ENCODE measurements at places on chromosomes 1 and 21.

DNA sequence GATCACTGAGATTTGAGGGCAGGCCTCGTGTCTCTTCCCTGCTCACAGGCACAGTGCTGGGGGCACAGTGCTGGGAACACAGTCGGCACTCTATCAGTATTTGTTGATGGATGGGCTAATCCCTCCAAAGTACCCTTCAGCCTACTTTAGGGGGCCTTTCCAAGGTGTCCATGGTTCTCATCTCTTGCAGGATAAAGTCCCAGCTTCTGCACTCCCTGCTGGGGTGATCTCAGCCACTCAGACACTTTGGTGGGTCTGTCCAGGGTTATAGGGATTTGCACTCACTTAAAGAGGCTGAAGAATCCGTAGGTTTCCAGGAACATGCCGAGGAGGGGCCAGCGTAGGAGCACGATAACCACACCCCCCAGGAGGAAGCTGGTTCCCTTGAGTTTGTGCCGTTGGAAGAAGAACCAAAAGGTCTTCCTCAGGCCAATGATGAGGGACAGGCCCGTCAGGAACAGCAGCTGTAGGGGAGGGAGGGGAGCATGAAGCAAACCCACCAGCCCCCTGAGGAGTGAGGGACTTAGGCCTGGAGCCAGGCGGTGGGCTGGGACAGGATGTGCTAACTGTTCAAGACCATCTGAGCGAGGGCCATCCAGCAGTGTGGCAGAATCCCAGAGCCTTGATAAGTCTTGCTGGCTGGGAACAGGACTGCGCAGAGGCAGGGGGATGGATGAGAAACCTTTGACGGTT is 5.2 kb upstream of the KISS1 start:
- DNase-seq = no peak

- no peak for DNase-seq
Observed at GRCh38 chr1:225878282-225878681, 3.9 kb downstream of the TMEM63A start.

- DNase-seq = no peak
Observed at GRCh38 chr1:96313216-96313615, 408.4 kb upstream of the PTBP2 start.

DNA sequence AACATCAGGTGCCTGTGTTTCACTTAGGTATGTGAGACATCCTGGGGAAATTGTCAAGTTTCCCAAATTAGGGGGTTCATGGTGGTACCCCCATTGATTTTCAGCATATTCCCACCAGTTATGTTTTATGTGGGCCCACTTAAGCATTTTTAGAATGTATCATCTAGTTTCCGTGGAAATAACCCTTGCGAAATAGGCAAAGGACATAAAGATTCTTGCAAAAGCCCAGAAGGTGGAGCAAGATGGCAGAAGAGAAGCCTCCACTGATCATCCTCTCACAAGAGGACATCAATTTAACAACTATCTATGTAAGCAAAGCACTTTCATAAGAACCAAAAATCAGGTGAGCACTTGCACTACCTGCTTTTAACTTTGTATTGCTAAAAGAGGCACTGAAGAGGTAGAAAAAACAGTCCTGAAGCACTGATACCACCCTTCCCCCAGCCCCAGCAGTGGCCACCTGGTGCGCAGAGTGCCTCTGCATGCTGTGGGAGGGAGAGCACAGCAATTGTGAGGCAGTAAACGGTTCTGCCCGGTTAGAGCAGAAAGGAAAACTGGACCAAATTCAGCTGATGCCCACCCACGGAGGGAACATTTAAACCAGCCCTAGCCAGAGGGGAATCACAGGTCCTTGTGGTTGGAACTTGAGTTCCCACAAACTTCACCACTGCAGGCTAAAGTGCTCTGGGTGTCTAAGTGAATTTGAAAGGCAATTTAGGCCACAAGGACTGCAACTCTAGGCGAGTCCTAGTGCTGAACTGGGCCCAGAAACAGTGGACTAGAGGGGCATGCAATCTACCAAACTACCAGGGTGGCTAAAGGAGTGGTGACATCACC is 23.2 kb downstream of the MCOLN2 start:
- no peak for DNase-seq

DNA sequence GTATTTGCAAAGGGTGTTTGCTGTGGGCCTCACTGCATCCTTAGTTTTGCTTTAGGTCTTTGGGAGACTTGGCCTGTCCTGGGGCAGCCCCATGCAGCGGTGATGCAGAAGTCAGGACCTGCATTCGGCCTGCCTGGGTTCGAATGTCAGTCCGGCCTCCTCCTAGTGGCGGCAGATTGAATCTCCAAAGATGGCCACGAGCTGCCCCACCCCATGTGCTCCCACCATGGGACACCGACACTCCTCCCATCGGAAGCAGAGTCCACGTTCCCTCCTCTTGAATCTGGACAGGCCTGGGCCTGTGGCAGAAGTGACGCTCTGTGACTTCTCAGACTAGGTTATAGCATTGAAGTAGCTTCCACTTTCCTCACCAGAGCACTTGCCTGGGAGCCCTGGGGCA is 16.3 kb upstream of the NPPB start:
- DNase-seq = no peak

All from CD4-positive, alpha-beta T cell treated with Interleukin-6 for 4 hours (primary cell).